ENCODE measurements at places on chromosomes 12 and 14. TPM values are rescaled to one million over a fixed set of nuclear protein-coding genes. Genes with fewer than 3 reads are reported as not detected.

The TAS2R19 gene
- 4.0 TPM for total RNA-seq

The SAMD15 gene
- total RNA-seq, result 0.88 TPM

The RGS6 gene
- not detected for total RNA-seq

The NOVA1 gene
- 0.05 TPM for total RNA-seq

The TAS2R50 gene
- 2.3 TPM for total RNA-seq

The SERPINA12 gene
- not detected for total RNA-seq

The CCDC177 gene
- not detected for total RNA-seq

Data from dermis blood vessel endothelial cell (primary cell).